Upper lobe of right lung (tissue), 1 donor: ENCODE measurements at places on chromosomes 16 and 17. TPM values are rescaled to one million over a fixed set of nuclear protein-coding genes. Genes with fewer than 3 reads are reported as not detected.
A peak's percentile ranks its signal among the peaks of the same experiment; 100 is the strongest.

GRCh38 chr16:88584676-88585075, 14.5 kb downstream of the ZC3H18 start:
- no peaks in the 10 kb centered on the region for H3K4me1 ChIP-seq
- H3K27me3 ChIP-seq = no peaks in the 10 kb centered on the region
- H3K27ac ChIP-seq = no peak overlapping the region
- peaks cover 51% of the 10 kb centered on the region for H3K36me3 ChIP-seq

GRCh38 chr16:82629441-82630027, 2.8 kb downstream of the CDH13 start:
- no peak overlapping the region for H3K4me3 ChIP-seq
- peaks cover 21% of the 10 kb centered on the region for H3K27me3 ChIP-seq
- DNase-seq = no peak
- H3K27ac ChIP-seq = peak overlapping the region; percentile 47

NPIPB2 gene
- total RNA-seq = 6.3 TPM

DNA sequence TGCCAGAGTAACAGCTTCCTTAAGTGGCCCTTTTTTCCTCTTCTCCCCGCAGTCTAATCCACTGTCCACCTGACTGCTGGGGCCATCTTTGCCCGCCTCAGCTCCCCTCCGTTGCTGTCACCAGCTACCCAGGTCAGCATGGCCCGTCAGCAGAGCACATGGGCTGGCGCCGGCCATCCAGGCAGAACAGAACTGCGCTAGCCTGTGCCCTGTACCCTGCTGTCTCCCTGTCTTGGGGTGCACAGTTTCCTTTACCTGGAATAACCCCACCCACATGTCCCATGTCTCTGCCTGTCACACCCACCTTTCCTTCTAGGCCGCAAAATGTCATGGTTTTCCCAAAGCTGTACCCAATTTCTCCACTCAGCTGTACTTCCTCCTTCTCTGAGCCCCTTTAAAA, 55.7 kb downstream of the GNAO1 start:
- H3K27ac ChIP-seq = no peak overlapping the region
- no peak overlapping the region for H3K4me3 ChIP-seq
- no peaks in the 10 kb centered on the region for H3K27me3 ChIP-seq
- H3K36me3 ChIP-seq = no peaks in the 10 kb centered on the region

GRCh38 chr17:68514831-68515635, 2.8 kb downstream of the PRKAR1A start:
- H3K4me1 ChIP-seq = peaks cover 44% of the 10 kb centered on the region
- peak overlapping the region; percentile 100 for H3K27ac ChIP-seq
- no peaks in the 10 kb centered on the region for H3K27me3 ChIP-seq
- peak overlapping the region; percentile 86 for H3K4me3 ChIP-seq
